ENCODE measurements at places on chromosomes 1 and 21. TPM values are rescaled to one million over a fixed set of nuclear protein-coding genes. Genes with fewer than 3 reads are reported as not detected.

GRCh38 chr1:31605908-31606427, 11.5 kb upstream of the HCRTR1 start:
- no peak overlapping the region for H3K27ac ChIP-seq
- DNase-seq, result no peak
- H3K4me1 ChIP-seq, result no peaks in the 10 kb centered on the region
- no peaks in the 10 kb centered on the region for H3K27me3 ChIP-seq
- no peak overlapping the region for H3K4me3 ChIP-seq

GRCh38 chr1:66929146-66929688, 4.4 kb downstream of the MIER1 start:
- peak overlapping the region; percentile 91 for H3K27ac ChIP-seq
- H3K4me3 ChIP-seq, result peak overlapping the region; percentile 69
- no peaks in the 10 kb centered on the region for H3K27me3 ChIP-seq

DNA sequence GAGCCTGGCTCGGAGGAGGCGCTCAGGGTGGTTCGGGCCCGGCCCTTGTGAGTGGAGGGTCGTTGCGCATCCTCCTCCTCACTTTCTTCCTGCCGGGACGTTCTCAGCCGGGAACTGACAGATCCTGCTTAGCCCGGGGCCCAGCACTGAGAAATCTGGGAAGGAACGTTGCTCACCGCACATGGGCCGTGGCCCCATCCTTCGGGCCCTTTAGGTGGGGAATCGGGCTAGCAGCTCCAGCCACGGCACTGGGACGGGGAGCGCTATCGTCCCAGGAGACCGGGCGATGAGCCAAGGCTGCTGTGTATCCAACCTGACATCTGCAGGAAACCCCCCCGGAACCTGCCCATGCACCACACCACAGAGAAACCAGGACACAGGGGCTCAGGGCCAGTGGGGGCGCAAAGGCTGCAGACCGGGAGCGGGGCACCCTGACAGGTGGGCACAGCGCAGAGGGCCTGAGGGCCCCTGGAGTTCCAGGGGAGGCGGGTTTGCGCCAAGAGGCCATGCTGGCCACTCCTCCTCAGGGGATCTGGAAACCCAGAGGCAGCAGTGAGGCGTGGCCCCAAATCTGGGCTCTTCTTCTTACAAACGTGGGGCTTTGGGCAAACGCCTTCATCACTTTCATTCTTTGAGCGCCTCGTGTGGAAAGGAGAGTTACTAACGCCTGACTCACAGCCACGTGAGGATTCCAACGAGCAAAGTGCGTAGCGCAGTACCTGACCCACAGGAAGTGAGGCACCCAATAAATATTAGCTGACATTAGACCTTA, at the start of gene SH2D5:
Gene SH2D5, minus strand, starts transcription at position 116 of the 772 bp plus-strand sequence. CDS start 4,659 bp downstream, outside the sequence.
- H3K27ac ChIP-seq, result no peak within 1 kb of the TSS
- peaks cover 14% of the 10 kb centered on the region for H3K4me1 ChIP-seq
- H3K4me3 ChIP-seq, result peak within 1 kb of the TSS; percentile 63
- peak; percentile 43 for DNase-seq

DNA sequence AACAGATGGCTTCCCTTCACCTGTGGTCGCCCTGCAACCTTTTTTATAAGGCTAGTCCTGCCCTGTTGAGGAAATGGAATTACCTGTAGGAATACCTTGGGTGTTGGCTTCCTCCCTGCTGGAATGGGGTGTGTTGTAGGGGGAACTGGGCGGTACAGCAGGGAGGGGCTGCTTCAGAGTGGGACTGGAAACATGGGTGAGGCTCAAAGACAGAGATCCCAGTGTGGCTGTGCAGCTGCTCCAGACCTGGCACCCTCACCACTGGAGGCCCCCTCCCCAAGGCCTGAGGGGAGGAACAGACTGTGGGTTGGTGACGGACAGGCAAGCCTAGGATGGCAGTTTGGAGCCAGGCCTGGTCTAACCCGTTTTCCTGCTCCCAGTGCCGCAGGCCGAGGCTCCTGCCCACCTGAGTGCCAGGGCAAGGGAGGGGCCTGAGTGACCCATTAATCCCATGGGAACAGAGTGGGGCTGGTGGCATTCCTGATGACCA, 4.5 kb downstream of the EFNA3 start:
- DNase-seq, result no peak
- peaks cover 63% of the 10 kb centered on the region for H3K4me1 ChIP-seq
- H3K27ac ChIP-seq, result no peak overlapping the region
- H3K27me3 ChIP-seq, result peaks cover 31% of the 10 kb centered on the region

GRCh38 chr21:46100426-46100825, 2.5 kb downstream of the COL6A2 start:
- no peak for DNase-seq
- no peaks in the 10 kb centered on the region for H3K36me3 ChIP-seq
- H3K27ac ChIP-seq, result no peak overlapping the region
- H3K4me3 ChIP-seq, result no peak overlapping the region

- no peaks in the 10 kb centered on the region for H3K36me3 ChIP-seq
- DNase-seq, result peak; percentile 11
- no peak overlapping the region for H3K27ac ChIP-seq
- H3K4me3 ChIP-seq, result no peak overlapping the region
- no peaks in the 10 kb centered on the region for H3K27me3 ChIP-seq
- peaks cover 3% of the 10 kb centered on the region for H3K4me1 ChIP-seq
Observed at GRCh38 chr21:26136671-26137070, 33.9 kb downstream of the APP start.

Gene ANGPTL7
- not detected for total RNA-seq

- H3K4me3 ChIP-seq, result no peak overlapping the region
- no peaks in the 10 kb centered on the region for H3K27me3 ChIP-seq
- no peak for DNase-seq
- no peaks in the 10 kb centered on the region for H3K36me3 ChIP-seq
Observed at GRCh38 chr1:245566952-245567351, 412.2 kb downstream of the KIF26B start.

- H3K27me3 ChIP-seq, result no peaks in the 10 kb centered on the region
- peaks cover 31% of the 10 kb centered on the region for H3K36me3 ChIP-seq
- DNase-seq, result no peak
- H3K27ac ChIP-seq, result no peak overlapping the region
- H3K4me1 ChIP-seq, result no peaks in the 10 kb centered on the region
- H3K4me3 ChIP-seq, result no peak overlapping the region
Observed at GRCh38 chr1:167387251-167387910, 130.9 kb downstream of the CD247 start.

DNA sequence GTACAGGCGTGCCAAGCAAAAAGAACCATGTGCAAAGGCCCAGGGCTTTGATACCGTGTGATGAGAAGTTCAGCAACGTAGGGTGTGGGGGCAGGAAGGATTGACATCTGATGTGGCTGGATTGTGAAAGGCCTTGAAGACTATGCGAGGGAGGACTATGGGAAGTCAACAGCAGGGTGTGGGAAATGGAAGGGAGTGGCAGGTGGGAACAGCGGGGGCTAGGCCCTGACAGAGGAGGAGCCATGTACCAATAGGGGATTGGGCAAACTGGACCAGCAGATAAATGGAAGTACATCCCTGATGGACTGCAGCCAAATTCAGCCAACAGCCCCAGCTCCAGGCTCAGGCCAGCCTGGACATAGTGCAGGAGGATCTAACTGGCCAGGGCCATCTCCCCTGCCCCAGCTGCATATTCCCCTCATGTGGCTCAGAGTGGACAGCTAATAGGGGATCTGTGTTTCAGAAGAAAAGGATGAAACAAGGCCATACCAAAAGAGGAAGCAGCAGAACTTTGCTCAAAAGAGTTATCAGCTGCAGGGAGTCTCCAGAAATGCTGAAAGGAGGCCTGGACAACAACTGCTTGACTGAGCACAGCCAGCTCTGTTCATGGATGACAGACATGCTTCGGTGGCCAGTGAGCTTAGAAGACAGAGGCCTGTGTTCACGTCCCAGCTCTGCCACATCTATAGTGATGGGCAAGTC, 140.2 kb upstream of the SGIP1 start:
- H3K4me1 ChIP-seq, result no peaks in the 10 kb centered on the region
- H3K36me3 ChIP-seq, result no peaks in the 10 kb centered on the region
- H3K27me3 ChIP-seq, result no peaks in the 10 kb centered on the region
- H3K27ac ChIP-seq, result no peak overlapping the region
- no peak for DNase-seq

Gene KCNJ6
- not detected for total RNA-seq

- H3K27ac ChIP-seq, result no peak overlapping the region
- H3K4me3 ChIP-seq, result no peak overlapping the region
- no peaks in the 10 kb centered on the region for H3K27me3 ChIP-seq
Observed at GRCh38 chr1:22835636-22836319, 125.1 kb downstream of the EPHB2 start.

DNA sequence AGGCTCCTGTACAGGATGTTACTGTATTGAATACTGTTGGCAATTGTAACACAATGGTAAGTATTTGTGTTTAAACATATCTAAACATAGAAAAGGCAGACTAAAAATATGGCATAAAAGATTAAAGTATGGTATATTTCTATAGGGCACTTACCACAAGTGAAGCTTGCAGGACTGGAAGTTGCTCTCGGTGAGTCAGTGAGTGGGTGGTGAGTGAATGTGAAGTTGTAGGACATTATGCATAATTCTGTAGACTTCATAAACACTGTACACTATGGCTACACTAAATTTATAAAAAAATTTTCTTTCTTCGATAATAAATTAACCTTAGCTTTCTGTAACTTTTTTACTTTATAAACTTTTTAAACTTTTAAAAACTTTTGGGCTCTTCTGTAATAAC, 13.7 kb upstream of the TRIM62 start:
- no peaks in the 10 kb centered on the region for H3K4me1 ChIP-seq
- H3K27ac ChIP-seq, result no peak overlapping the region
- no peaks in the 10 kb centered on the region for H3K27me3 ChIP-seq
- H3K4me3 ChIP-seq, result no peak overlapping the region

- H3K27ac ChIP-seq, result no peak overlapping the region
- DNase-seq, result no peak
- H3K27me3 ChIP-seq, result no peaks in the 10 kb centered on the region
- no peak overlapping the region for H3K4me3 ChIP-seq
- H3K4me1 ChIP-seq, result peaks cover 20% of the 10 kb centered on the region
Observed at GRCh38 chr1:58325866-58326265, 220.7 kb downstream of the OMA1 start.

Gene PGLYRP4
- total RNA-seq, result not detected

Gene FAAH
- 17.1 TPM for total RNA-seq

All from naive thymus-derived CD4-positive, alpha-beta T cell (primary cell).